T-helper 2 cell treated with Interferon-gamma antibody and Interleukin-4, amounts not matched to agents 100 ng/mL and 5 ng/mL, for 36 hours (primary cell): ENCODE measurements at places on chromosomes 1 and 21. TPM values are rescaled to one million over a fixed set of nuclear protein-coding genes. Genes with fewer than 3 reads are reported as not detected.

The G0S2 gene
- 0.89 and 1.6 TPM in 2 replicates for total RNA-seq

The NCSTN gene
- total RNA-seq = 72.9 and 76.8 TPM in 2 replicates

The SH2D1B gene
- not detected in 2 replicates for total RNA-seq

The HPCA gene
- 0.18 TPM in 1 of 2 replicates, not detected in the other for total RNA-seq

The HHIPL2 gene
- total RNA-seq = 0.11 TPM in 1 of 2 replicates, not detected in the other

The DHRS3 gene
- total RNA-seq = 44.8 and 46.8 TPM in 2 replicates

The PINK1 gene
- 3.6 and 3.8 TPM in 2 replicates for total RNA-seq

The DISC1 gene
- 10.5 TPM in 2 replicates for total RNA-seq

The RABGAP1L gene
- 48.8 and 52.1 TPM in 2 replicates for total RNA-seq

The GPR89B gene
- total RNA-seq = 20.7 and 27.0 TPM in 2 replicates

The AGMAT gene
- total RNA-seq = 20.2 and 20.4 TPM in 2 replicates

The FOXO6 gene
- total RNA-seq = not detected in 2 replicates

The PYHIN1 gene
- 31.2 and 32.8 TPM in 2 replicates for total RNA-seq
